ENCODE measurements at places on chromosomes 2 and 18. TPM values are rescaled to one million over a fixed set of nuclear protein-coding genes. Genes with fewer than 3 reads are reported as not detected.

COL4A4 gene
- total RNA-seq = 1.5 TPM

- no peak for DNase-seq
Measured at GRCh38 chr2:19507137-19507536, 148.7 kb upstream of the OSR1 start.

DNA sequence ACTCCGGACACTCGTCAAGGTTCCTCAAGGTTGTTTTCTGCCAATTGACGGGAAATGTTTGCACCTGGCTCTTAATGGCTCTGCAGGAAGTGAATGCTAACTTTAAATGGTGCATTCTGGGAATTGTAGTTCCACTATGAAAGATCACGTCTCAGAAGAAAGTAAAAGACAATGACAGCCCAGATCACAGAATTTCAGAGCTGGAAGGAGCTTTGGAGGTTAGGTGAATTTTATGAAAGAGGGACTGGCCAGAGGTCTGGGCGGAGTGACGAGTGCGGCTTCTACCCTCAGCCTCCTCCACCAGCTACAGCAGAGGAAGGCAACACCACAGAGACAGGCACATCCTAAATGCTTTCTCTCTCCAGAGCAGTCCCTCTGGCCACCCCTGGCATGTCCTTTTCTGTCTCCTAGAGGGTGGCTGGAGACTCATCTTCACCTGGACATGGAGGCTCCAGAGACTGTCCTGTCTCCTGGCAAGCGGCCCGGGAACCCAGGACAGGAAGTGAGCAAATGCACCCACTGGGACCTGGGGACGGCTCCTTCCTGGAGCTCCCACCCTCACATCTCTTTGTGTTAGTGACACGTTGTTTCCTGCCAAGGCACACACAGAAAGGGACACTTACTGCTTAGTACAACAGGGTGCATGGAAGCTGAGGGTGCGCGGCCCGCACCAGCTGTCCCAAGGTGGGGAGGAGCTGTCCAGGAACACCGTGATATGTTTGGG, 19.4 kb downstream of the THAP4 start:
- DNase-seq = no peak

MTLN gene
- total RNA-seq = 65.8 TPM

GRCh38 chr2:163155279-163155883, 316.8 kb upstream of the KCNH7 start:
- peak; percentile 36 for DNase-seq
